Stimulated activated CD8-positive, alpha-beta memory T cell treated with anti-CD3 and anti-CD28 coated beads, Interleukin-7, amount 100 ng/mL, for 1 hour (primary cell): ENCODE measurements at places on chromosomes 3 and 15.

DNA sequence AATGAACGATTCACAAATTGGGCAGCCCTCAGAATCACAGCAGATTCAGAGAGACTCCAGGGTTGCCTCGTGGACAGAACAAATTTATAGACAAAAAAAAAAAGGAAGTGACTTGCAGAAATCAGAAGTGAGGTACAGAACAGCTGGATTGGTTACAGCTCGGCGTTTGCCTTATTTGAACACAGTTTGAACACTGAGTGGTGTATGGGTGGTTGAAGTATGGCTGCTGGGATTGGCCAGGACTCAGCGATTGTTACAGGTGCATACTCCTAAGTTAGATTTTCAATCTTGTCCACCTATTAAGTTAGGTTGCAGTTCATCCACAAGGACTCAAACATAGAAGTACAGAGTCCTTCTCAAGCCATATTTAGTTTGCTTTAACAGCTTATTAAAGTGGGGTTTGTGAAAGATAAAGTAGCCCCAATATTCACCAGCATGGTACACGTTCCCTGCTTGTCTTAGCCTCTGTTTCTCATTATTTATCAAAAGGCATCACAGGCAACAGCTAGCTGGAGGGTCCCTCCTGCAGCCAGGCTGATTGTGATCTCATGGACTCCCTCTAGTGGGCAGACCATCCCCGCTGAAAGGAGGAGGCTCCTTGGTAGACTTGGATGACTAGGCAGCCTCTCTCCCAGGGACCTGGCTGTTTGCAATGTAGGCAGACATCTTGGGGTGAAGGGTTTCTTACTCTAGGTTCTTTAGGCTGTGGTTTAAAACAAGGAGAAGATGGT, 17.6 kb upstream of the ALDH1L1 start:
- no peak for DNase-seq

DNA sequence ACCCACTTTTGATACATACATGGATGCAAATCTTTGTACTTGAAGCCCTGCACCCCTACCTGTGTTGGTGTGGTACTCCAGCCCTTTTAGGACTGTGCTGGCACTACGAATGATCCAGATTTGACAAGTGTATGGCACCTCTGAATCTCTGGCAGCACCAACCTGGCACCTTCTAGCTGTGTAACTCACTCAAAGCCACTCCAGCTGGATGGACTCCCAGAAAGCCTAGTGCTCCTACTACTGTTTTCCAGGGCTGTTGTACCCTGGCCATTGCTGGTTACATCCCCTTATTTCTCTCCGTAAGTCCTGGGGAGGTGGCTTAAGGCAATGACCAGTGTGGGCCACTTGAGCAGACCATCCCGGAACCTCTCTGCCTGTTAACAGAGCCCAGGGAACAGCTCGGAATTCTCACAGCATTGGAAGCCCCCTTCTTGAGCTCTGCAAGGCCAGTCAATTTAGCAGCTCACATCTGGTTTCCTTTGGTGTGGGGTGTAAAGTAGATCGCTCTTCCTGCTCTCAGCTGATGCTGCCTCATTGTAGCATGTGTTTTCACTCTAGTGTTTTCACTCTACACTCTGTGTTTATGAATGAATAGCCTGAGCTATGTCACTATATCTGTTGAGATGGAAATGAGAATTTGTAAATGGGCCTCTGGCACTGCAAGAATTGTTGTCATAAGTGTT, 12.2 kb downstream of the CALML4 start:
- no peak for DNase-seq

GRCh38 chr15:83462026-83462425, 14.9 kb downstream of the SH3GL3 start:
- DNase-seq: no peak

DNA sequence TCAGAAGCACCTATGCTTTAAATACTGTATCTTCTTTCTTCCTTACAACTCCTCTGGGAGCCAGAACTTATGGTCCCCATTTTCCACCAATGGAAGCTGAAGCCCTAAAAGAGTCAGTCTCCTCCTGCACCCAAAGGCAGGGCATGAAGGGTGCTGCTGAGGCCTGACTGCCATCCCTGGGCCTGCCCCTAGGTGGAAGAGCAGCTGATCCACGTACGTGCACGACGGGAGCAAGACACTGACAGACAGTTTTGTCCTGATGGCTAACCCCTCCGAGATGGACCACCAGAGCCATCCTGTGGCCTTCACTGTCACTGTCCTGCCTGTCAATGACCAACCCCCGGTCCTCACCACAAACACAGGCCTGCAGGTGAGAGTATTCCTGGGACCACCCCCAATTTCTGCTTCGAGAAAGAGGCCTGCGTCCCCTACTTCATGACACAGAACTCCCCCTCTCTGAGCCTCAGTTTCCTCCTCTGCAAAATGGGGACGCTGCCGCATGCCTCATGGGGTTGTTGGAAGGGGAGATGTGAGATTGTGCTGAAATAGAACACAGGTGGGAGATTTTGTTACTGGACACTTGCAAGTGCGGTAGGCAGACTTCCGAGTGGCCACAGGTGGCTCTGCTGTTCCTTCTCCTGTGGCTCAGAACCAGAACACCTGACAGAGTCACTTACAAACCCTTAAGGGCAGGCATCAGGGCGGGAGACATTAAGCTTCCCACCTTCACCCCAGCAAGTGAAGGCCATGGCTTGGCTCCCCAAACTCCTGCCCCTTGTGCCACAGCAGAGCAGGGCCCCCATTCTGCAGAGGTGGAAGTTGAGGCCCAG, 175.4 kb downstream of the TBC1D2B start:
- no peak for DNase-seq

- no peak for DNase-seq
Observed at GRCh38 chr3:7759630-7760029, 742.0 kb upstream of the LMCD1 start.

DNA sequence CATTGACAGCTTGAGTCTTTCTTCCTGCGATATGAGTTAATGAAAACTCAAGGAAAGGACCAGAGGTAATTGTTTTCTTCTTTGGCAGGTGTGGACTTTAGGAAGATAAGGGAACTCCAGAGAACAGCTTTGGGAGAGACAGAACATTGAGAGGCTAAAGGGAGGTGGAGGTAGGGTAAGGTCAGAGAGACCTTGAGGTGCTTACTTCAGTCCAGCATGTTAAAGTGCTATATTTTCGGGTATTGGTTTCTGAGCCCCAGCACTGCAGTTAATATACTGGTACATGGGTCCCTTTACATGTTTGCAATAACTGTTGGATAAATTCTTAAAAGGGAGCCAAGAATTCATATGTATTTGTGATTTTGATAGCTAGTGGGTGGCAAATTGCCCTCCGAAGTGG, 322.1 kb downstream of the THSD4 start:
- no peak for DNase-seq

GRCh38 chr3:184347321-184348056, 10.1 kb downstream of the FAM131A start:
- no peak for DNase-seq

- DNase-seq: no peak
Observed at GRCh38 chr3:51297333-51297732, 87.8 kb upstream of the MANF start.

DNA sequence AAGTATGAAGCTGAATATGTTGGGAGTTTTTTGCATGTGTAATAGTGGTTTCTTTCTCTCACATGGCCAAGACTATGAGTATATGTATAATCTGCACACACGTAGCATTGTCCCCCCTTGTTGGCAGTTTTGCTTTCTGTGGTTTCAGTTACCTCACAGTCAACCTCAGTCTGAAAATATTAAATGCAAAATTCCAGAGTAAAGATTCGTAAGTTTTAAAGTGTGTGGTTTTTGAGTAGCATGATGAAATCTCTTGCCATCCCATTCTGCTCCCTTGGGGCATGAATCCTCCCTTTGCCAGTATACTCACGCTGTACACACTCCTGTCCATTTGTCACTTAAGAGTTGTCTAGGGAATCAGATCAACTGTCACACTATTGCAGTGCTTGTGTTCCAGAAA, 742.0 kb upstream of the CCDC54 start:
- no peak for DNase-seq

DNA sequence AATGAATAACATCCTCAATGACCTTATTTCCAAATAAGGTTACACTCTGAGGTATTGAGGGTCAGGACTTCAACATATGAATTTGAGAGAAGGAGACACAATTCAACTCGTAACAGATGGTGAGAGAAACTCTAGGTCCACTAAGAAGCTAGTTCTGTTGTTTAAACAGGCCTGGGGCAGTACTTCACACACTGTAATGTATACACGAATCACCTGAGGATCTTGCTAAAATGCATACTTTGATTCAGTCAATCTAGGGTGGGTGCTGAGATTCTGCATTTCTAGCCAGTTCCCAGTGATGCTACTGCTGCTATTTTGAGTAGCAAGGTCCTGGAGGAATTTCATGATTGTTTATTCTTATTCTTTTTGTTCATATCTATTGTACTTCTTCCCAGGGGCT, 186.8 kb downstream of the SATB1 start:
- DNase-seq: no peak

DNA sequence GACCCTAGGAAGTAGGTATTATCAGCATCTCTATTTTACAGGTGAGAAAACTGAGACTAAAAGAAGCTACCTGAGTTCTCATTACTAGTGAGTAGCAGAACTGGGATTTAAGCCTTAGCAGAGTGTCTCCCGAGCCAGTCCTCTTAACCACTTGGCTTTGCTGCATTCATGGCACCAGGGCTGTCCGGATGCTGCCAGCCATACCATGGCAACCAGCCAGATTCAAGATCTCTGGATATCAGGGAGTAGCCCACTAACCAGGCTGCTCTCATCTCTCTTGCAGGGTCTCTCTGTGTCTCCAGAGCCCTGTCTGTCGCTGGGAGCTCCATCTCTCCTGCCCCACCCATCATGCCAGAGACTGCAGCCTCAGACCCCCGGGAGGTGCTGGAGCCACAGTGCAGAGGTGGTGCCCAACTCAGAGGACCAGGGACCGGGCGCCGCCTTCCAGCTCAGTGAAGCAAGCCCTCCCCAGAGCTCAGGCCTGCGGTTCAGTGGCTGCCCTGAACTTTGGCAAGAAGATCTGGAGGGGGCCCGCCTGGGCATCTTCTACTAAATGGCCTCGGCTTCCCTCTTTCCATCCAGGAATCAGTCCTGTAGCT, 1.7 kb downstream of the MESP2 start:
- no peak for DNase-seq

DNA sequence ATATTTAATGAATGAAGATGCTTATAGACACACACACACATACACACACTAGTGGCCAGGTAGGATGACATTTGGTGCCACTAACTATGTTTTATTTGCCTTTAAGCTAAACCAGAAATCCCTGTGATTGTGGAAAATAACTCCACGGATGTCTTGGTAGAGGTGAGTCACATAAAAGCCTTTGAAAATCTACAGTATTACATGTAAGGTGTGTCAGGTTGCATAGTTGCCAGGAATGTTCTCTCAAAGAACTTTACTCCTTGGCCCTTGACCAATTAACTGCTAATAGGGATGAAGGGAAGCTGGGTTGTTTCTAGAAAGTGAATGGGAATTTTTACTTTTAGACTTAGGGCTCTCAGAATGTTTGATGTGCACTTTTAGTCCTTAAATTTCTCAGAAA, 9.9 kb downstream of the ZBED2 start:
- DNase-seq: no peak

DNA sequence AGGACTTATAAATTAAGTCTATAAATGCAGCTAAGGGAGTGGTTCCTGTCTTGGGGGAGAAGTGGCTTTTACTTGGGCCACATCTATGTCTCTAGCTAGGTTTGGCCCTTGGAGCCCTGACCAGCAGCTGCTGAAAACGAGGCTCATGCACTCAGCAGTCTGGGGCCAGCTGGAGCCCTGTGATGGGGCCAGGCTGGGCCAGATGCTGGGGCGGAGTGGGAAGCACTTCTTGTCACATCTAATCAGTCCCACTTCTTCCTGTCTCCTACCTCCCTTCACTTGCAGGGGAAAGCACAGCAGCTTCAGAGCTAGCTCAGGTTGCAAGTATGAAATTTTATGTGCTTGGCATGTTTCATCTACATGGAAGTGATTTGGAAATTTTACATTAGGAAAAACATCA, 209.9 kb upstream of the ROPN1 start:
- DNase-seq: no peak

GRCh38 chr3:179082416-179082815, 10.8 kb upstream of the ZMAT3 start:
- DNase-seq: no peak

GRCh38 chr3:135576751-135577150, 388.8 kb upstream of the PPP2R3A start:
- DNase-seq: no peak

DNA sequence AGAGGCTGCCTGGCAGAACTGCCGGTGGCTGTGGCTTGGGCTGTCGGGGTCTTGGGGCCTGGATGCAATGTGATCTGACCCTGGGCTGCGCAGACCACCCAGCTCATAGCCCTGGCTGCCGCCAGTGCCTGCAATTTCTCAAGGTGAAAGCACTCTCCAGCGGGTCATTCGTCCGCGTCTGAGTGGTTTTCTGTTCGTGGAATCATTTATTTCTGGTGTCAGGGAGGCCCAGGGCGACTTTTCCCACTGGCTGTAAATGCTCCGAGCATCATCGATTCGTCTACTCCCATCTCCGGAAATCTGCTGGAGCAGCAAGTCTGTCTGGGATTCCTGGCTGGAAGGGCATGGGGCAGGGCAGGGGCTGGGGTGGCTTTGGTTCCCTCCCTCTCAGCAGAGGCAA, 40.6 kb upstream of the ADPGK start:
- DNase-seq: no peak

- no peak for DNase-seq
Observed at GRCh38 chr3:108091498-108092250, 843 bp upstream of the CD47 start.

DNA sequence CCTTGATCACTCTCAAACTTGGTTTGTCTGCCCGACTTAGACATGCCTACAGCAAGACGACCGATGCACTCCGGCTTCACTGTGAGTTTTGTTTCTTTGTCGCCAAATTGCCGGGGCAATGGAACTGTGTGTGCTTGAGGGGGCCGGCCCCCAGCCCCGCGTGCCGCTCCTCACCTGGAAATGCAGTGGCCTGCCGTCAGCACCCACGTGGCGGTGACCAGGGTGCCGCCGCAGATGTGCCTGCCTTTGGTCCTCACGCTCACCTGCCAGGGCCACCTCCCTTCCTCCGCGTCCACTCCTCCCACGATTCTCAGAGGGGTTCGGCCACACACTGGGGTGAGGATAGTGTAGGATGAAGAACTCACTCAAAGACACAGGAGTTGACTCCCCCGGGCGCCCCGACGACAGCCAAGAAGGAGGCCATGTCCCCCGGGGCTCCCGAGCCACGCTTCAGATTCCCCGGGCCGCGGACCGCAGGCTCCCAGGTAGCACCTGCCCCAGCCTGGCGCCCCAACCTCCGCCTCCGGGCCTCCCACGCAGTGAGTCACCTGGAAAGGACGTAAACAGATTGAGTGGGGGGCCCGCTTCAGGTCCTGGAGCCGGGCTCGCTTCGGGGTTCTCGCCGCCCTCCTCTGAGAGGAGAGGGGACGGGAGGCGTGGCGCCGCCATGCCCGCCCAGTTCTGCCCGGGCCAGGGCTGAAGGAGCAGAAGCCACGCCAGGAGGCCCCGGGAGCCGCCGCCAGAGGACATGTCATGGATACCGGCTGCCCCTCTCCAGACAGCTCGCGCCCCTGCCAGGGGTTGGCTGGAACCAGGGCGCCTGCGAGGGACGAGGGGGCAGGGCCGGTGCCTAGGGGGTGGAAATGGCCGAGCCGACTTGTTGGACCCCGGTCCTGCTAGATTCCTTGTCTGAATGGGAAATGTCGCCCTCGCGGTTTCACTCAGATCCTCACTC, 29.6 kb downstream of the MYL3 start:
- no peak for DNase-seq
